Activated effector memory CD4-positive, alpha-beta T cell treated with anti-CD3 and anti-CD28 coated beads, Interleukin-2, amount 50 U/mL, for 16 hours (primary cell): ENCODE measurements at places on chromosomes 5 and 9.

DNA sequence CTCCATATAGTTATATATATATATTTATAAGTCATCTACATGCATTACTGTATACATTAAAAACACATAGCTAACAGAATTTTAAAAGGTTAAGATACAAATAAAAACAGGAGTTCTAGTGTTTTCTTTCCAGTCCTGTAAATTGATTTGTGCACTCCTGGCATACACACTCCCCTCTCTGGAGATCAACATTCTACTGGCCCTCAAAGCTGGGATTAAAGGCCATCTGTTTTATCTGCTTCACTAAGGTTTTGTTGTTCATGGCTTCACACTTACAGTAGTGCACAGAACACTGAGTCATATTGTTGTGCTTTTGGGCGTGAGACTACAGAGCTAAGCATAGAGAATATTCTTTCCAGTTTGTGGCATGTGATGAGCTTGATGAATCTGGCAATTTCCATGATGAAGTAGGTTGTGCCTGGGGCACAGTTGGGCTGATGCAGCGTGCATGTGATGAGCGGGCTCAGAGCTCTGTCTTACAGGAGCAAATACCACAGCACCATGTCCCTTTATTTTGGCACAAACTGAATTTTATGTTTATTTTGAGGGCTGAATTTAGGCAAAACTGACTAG is 98.2 kb downstream of the TAF11L14 start:
- DNase-seq = no peak

DNA sequence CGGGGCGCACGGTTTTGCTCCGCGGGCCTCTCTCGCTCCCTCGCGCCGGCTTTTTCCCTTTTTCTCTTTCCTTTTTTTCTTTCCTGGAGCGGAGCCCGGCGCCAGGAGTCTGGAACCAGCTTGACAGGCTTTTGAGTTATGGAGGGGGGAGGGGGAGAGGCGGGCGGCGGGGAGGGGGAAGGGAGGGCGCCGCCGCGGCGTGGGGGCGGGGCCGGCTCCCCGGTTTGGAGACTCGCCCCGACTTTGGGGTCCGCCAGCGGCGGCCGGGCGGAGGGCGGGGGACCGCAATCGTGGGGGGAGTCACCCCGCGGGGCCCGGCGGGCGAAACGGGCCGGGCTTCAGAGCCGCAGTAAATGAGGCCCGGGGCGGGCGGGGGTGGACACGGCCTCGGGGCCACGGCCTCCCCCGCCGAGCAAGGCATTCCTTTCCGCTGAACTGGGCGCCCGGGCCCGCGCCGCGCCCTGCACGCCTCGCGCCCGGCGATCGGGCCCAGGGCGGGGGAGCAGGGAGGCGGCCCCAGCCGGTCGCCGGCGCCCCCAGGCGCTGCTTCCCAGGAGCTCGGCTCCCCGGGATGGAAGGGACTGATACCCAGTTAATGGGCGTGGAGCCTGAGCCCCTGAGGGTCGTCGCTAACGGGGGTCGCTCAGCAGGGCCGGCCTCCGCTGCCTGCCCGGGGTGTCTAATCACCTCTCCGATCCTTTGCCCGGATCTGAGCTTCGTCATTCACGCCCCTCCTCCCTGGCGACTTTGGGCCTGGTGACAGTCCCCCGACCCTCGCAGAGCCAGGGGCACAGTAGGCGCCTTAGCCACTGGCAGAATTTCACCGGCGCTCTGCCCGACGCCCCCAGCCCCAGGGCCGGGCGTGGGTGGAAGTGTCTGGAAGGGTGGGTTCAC is 138.1 kb downstream of the C9orf50 start:
- DNase-seq = peak; percentile 73

DNA sequence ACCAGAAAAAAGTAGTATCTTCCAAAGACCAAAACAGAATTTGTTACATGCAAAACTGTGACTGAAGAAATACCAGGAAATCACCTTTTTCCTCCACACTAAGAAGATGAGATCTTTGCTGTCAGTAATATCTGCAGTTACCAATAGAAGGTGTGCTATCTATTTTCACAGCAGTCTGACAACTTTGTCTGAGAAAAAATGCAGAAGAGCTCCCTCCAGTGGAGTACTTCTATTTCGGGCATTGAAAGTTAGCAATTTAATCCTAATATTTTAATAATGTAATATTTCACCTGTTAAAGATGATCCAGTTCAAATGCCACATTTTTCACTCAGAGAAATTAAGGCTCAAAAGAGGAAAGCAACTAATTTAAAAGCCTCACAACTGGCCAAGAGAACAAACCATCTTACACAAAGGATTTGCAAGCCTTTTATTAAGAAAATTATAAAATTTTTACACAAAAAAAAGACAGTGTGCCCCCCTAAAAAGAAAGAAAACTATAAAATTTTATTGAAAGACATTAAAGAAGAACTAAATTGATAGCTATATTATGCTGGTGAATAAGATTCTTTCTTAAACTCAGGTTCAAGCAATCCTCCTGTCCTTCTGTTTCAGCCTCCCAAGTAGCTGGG is 50.6 kb downstream of the DEPDC1B start:
- DNase-seq = no peak

GRCh38 chr9:16708656-16709435 is 161.6 kb downstream of the BNC2 start:
- no peak for DNase-seq

DNA sequence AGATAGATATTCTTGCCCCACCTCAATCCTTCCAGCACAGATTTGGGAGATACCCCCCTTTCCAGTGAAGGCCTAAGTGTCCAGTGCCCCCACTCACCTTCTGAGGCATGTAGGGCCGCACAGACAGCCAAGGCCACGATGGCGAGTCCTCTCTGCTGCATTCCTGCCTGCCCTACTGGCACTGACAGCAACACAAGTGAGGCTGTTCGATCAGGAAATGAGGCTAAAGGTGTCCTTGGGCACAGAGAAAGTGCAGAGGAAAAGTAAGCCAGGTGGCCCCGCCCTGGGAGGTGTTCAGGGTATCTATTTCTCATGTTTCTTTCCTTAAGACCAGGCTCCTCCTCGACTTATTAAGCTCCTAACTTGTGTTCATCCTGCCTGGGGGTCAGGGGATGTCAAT is at the start of gene CCL28:
Gene CCL28 (minus strand): TSS at position 236 of the 400 bp plus-strand sequence. CDS start 75 bp downstream, at position 161.
- no peak for DNase-seq

DNA sequence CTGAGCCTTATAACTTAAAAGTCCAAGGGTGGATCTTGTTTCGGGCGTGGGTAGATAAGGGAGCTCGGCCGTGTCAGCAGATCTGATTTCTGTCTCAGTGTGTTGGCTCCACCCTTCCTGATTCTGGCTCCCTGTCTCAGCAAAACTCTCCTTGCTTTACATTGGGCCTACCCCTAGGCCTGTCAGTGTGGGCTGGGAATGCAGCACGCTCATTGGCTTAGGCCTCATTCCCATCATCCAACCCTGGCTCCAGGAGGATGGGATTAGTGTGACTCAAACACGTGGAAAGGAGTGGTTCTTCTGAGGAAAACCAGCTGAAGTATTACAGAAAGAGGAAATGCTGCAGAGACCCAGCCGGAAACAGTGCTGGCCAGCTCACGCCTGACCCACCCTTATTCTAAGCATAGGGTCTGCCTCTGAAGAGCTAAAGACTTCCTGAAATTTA is 59.9 kb downstream of the ZFAND5 start:
- peak; percentile 63 for DNase-seq

- no peak for DNase-seq
Observed at GRCh38 chr9:8558176-8558575, 758.6 kb upstream of the DMAC1 start.

DNA sequence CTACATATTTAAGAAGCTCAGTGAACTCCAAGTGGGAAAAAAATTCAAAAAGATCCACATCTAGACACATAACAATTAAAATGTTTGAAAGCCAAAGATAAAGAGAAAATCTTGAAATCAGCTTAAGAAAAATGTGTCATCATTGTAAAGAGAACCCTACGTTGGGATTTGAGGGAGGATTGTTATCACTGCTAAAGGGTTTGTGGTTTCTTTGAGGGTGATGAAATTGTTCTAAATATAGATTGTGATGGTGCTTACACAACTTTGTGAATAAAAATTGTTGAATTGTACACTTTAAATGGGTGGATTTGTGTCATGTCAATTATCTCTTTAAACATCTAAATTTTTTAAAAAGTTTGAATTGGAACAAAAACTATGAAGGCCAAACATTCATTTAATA is 92.2 kb upstream of the ADAMTS19 start:
- no peak for DNase-seq

GRCh38 chr5:157785801-157786200 is 42.3 kb downstream of the LSM11 start:
- DNase-seq = no peak

- no peak for DNase-seq
Observed at GRCh38 chr5:112479418-112479817, 60.3 kb upstream of the EPB41L4A start.

- no peak for DNase-seq
Observed at GRCh38 chr9:124665391-124666058, 105.6 kb downstream of the NR6A1 start.
